ENCODE measurements at places on chromosomes 1 and 21. TPM values are rescaled to one million over a fixed set of nuclear protein-coding genes. Genes with fewer than 3 reads are reported as not detected.

The MYCL gene
- total RNA-seq, result 0.18 TPM

The LAMB3 gene
- 0.55 TPM for total RNA-seq

DNA sequence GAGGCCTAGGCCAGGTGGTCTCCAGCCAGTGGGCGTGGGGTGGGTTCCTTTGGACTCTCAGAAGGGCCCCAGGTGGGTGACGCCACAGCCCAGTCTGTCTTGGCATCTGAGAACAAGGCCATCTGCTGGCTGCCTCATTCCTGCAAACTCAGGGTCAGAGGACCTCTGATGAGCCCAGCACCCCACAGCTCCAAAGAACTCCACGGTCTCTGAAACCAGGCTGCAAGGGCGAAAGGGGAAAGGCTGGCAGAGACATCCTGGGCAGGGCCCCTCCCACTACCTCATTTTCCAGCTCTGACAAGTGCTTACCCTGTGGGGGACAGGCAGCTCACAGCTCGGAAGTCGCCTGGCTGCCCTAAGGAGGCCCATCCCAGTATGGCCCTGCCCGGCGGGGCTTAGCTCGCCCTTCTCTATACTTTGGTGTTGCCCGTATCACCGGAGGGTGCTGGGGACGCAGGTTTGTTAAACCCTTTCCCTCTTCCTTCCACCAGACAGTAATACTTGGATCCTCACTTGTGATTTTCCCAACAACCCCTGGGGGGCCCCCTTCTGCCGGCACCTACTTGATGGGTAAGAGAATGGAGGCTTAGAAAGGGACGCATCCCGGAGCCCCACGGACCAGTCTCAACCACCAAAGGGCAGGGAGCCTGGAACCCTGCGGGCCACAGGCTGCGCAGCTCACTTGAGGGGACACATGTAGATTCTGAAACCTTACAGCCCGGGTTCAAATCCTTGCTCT lies 10.9 kb upstream of the EDN2 start:
- no peak for DNase-seq

- no peak for DNase-seq
Observed at GRCh38 chr1:71364236-71364635, 283.4 kb upstream of the ZRANB2 start.

DNA sequence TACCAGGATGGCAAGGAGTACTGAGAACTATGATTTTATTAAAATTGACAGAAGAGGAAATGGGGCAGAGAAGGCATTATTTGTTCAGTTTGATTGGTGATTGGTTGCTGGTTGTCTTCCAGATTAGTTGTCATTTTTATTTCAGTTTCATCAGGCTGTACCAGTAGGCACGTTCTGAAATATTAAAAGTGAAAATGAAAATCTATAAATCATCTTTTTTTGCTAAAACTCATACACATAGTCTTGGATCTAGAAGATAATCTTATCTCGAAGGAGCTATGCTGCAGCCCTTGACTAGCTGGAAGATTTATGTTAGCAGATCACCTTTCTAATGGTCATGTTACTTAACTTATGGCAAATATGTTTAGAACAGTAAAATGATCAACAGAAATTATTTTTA lies 29.0 kb downstream of the NEK7 start:
- no peak for DNase-seq

DNA sequence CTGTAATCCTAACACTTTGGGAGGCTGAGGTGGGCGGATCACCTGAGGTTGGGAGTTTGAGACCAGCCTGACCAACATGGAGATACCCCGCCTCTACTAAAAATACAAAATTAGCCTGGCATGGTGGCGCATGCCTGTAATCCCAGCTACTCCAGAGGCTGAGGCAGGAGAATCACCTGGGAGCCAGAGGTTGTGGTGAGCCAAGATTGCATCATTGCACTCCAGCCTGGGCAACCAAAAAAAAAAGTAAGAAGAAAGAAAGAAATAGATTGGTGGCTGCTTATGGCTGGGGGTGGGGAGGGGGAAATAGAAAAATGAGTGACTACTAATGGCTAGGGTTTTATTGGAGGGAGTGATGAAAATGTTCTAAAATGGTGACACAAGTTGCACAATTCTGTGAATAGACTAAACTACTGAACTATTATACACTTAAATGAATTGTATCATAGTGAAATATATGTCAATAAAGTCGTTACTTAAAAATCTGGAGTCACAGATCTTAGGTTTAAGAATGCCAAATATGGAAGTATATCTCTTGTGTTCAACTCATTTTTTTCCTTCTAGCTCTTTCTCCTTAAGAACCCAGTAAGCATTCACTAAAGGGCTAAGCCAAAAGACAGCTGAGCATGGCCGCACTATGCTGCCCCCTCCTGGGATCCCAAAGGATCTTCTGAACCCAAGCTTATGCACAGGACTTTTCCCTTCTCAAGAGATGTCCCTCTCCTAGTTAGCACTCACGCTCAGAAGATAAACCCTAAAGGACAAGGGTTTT lies 3.2 kb upstream of the NPL start:
- peak; percentile 21 for DNase-seq

- DNase-seq, result no peak
Observed at GRCh38 chr1:30822006-30822405, 64.4 kb upstream of the LAPTM5 start.

- DNase-seq, result no peak
Observed at GRCh38 chr1:232519186-232519585, 110.7 kb downstream of the SIPA1L2 start.

The CNIH4 gene
- total RNA-seq, result 31.2 TPM

- no peak for DNase-seq
Observed at GRCh38 chr1:87219626-87220025, 109.1 kb upstream of the LMO4 start.

- DNase-seq, result no peak
Observed at GRCh38 chr1:205275916-205276688, 45.4 kb downstream of the NUAK2 start.

DNA sequence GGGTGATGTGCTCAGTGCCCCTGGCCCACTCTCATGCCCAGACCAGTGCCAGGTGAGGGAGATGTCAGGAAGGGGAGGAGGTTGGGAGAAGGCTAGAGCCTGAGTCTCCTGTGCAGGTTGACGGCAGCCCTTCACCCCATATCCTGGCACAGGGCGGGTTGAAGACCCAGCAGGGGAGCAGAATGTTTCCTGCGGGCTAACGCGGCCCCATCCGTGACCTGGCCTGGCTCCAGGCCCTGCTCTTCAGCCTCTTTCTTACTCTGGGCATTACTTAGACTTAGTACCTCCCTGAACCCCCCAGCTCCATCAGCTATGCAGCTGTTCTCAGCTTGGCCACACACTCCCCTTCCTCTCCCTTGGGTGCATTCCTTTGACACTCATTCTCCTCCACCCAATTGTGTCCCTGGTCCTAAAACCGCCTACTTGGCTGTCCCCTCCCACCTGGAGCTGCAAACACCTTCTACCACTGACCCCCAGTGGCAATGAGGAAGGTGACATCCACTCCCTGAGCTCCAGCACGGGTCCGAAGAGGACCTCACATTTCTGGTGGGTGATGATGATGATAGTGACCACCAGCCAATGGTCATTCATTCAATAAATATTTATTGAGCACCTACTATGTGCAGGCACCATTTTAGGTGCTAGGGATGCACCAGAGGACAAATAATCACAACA lies 179.0 kb downstream of the PTPRU start:
- no peak for DNase-seq

- DNase-seq, result no peak
Observed at GRCh38 chr1:226719596-226720387, 19.3 kb downstream of the ITPKB start.

DNA sequence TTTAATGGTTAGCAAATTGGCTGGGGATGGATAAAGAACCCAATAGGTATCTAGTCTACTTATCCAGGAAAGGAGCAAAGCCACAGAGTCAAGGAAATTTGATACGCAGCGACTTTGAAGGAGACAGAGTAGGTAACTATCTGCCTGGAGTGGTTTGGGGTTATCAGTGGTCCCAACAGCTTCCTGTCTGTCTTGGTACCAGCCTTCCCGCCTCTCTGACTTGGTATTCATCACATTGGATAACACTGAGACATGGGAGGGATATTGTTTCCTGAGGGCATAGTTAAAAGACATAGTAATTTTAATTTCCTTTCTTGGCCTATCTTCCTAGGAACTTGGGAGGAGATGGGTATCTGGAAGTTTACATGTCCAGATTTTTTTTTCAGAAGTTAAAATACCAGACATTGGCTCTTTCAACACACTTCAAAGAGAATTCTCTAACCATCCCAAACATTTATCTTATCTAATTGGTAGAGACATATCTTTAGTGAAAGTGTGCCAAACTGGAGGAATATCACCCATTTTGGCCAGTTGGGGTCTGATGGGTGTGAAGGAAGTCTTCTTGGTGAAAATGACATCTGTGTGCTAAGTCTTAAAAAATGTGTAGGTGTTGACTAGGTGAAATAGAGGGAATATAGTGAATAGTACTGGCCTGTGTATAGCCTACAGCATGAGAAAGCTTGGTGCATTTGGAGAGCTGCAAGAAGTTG lies 65.0 kb downstream of the RGS5 start:
- no peak for DNase-seq

DNA sequence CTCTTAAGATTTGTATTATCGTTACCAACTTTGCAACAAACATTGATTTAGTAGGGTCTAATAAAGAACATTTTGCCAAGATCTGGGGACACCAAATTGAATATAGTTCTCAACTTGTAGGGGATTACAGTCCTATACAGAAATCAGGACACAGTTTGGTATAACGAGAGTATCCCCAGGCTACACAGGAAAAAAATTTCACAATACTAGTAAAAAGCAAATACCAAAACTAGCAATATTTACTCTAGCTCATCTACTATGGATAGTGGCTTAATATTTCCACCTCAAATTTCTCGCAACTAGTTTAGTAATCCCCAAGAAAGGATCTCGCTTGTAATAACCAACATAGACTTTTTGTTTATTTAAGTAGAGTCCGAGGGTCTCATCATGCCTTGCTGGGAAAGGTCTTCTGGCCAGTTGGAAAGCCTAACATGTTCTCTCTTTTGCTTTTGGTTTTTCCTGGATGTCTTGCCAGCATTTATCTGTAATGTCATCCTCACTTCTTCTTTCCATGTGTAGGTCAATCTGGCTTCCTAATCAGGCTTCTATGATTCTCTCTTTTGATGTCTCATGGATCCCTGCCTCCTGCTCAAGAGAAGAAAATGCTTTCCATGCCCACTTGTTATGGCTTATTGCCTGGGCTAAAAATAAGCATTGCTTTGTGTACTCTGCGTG lies 104.7 kb upstream of the KCNK2 start:
- no peak for DNase-seq

The FCGR3B gene
- not detected for total RNA-seq

The NBPF6 gene
- total RNA-seq, result not detected

GRCh38 chr1:183209533-183210158 lies 23.6 kb downstream of the LAMC2 start:
- no peak for DNase-seq

The ATP1A4 gene
- total RNA-seq, result not detected

GRCh38 chr1:39466413-39467107 lies 24.9 kb upstream of the BMP8A start:
- DNase-seq, result no peak

DNA sequence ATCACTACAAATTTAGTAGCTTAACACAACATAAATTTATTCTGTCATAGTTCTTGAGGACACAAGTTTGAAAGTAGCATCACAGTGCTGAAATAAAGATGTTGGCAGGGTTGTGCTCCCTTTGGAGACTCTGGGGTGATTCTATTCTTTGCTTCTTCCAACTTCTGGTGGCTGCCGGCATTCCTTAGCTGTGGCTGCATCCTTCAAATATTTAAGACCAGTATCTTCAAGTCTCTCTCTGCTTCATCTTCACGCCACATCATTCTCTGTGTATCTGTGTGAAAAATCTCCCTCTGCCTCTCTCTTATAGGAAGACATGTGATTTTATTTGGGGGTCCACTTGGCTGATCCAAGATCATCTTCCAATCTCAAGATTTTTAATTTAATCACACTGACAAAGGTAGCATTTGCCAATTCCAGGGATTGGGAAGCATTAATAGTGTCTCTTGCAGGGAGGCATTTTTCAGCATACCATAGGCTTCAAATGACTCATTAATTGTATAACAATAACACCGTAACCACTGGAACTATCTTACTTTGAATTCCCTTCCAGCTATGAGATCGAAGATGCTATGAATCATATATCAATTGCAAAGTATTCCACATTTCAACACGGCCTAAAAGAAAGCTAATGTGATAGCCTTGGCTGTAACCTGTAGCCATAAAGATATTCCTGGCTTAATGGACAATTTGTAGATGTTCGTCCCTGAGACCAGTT lies 74.6 kb downstream of the DPT start:
- no peak for DNase-seq

DNA sequence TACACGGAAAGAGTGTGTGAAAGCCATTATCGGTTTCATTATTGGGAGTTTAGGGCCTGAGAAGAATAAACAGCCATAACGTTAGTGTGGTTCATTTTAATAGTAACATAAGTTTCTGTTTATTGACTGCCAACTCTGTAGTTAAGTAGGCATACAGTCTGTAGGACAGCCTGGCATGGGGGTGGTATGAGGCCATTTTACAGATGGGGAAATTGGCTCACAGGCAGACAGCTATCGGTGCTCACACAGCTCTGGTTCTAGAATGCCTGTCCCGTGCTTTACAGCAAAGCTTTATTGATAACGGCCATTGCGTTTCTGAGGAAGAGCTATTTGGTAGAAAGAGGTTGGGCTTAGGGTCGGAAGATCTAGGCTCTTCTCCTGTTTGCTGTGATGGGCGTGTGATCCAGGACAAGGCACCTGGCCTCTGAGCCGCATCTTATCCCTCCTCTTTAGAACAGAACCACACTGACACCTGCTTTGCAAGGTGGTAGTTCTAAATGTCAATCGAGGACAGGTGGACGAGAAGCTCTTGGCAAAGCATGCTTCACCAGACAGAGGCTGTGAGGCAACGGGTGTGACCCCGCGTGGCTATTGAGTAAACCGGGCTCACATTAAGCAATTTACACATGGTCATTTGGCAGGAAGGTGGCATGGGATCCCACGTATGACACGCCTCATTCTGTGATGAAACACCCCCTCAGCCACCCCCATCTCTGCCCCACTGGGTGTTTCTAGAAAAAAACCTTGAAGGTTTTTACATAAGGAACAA lies 14.9 kb downstream of the ETS2 start:
- no peak for DNase-seq

GRCh38 chr1:185044981-185045813 lies at the start of gene RNF2:
TSS of gene RNF2 (plus strand) at chr1:185045558. CDS start at chr1:185087554, 41,996 bp downstream.
- peak; percentile 69 for DNase-seq

The C1orf115 gene
- total RNA-seq, result 0.18 TPM

Data from activated T-cell treated with anti-CD3 and anti-CD28 coated beads, Interleukin-2, amount 50 U/mL, for 4 hours (primary cell).